ENCODE measurements at places on chromosomes 6 and 20.

GRCh38 chr6:146289816-146290588 lies 253.6 kb upstream of the RAB32 start:
- no peak overlapping the region for H3K27ac ChIP-seq
- no peak overlapping the region for H3K4me3 ChIP-seq
- no peaks in the 10 kb centered on the region for H3K27me3 ChIP-seq
- no peaks in the 10 kb centered on the region for H3K4me1 ChIP-seq

DNA sequence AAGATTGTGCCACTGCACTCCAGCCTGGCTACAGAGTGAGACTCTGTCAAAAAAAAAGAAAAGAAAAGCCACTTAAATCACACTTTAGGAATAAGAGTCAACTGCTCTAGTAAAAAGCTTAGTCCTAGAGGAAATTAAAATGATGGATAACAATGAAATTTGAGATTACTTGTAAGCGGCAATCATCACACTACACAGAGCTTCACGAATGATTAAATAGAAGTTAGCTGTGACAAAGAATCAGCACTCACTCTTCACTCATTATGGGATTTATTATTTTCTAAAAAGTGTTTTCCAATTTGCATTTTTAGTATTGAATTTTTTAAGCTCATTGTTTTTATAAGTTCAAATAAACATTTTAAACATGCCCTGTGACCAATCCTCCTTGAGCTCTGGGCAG lies 718.0 kb downstream of the UTRN start:
- no peak overlapping the region for H3K27ac ChIP-seq
- no peaks in the 10 kb centered on the region for H3K27me3 ChIP-seq
- no peak for DNase-seq
- no peak overlapping the region for H3K4me3 ChIP-seq
- no peaks in the 10 kb centered on the region for H3K4me1 ChIP-seq

GRCh38 chr6:90446164-90446563 lies 140.7 kb downstream of the MAP3K7 start:
- no peak overlapping the region for H3K4me3 ChIP-seq
- no peak overlapping the region for H3K27ac ChIP-seq
- no peaks in the 10 kb centered on the region for H3K36me3 ChIP-seq
- DNase-seq = no peak

- peaks cover 11% of the 10 kb centered on the region for H3K27me3 ChIP-seq
- no peaks in the 10 kb centered on the region for H3K36me3 ChIP-seq
- no peak for DNase-seq
- peak overlapping the region; percentile 21 for H3K27ac ChIP-seq
Observed at GRCh38 chr6:56243518-56244070, 3.8 kb downstream of the COL21A1 start.

DNA sequence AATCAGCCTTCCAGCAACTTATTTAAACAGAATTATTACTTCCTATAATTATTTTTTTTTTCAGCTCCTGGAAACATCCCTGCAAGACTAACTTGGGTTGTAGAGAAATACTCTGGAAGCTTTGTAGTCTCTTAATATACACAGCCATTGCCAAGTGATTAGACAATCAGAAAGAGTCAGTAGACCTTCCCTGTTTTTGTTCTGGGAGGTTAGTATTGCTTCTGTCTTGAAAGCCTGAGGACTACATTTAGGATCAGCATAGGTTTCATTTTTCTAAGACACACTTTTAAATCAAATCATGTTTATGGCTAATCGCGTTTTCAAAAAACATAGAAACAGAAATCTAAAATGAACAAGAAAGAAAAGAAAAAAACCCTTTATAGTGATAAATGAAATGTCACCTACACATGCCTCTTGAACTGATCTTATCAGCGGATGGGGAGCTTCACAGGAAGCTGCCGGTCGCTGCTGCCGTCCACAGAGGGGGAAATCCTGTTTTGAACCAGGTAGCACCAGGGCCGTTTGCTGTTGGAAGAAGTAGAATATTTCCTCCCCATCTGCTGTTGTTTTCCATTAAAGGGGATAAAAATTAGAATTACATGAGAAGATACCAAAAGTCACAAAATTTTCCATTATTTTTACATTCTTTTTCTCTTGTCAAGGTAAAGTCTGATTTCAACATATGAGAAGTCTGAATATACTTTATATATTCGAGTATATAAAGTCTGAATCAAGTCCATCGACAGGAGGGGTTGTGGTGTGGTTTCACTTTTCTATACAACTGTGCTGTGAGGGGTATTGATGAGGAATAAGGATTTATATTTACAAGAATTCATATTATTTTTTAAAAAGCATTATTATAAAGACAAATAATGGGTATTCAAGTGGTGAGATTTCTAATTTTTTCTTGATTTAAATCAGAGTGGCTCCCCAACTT lies 94.6 kb downstream of the ARMC2 start:
- peak overlapping the region; percentile 87 for H3K27ac ChIP-seq
- peaks cover 32% of the 10 kb centered on the region for H3K4me1 ChIP-seq
- H3K4me3 ChIP-seq = no peak overlapping the region
- peak; percentile 65 for DNase-seq
- no peaks in the 10 kb centered on the region for H3K36me3 ChIP-seq

Measured in stomach (tissue), 19 donors.